Osteoblast (primary cell): ENCODE measurements at places on chromosomes 7 and 10. TPM values are rescaled to one million over a fixed set of nuclear protein-coding genes. Genes with fewer than 3 reads are reported as not detected.

GRCh38 chr10:16780338-16780880 is 36.8 kb downstream of the RSU1 start:
- no peak for DNase-seq
- peaks cover 8% of the 10 kb centered on the region for H3K36me3 ChIP-seq
- no peak overlapping the region for H3K27ac ChIP-seq
- peaks cover 4% of the 10 kb centered on the region for H3K4me1 ChIP-seq

Gene FAM25G
- total RNA-seq: not detected in 2 replicates

- H3K36me3 ChIP-seq: no peaks in the 10 kb centered on the region
- H3K4me3 ChIP-seq: no peak overlapping the region
- H3K27me3 ChIP-seq: no peaks in the 10 kb centered on the region
Observed at GRCh38 chr10:51035344-51035743, 38.9 kb upstream of the PRKG1 start.

- H3K4me1 ChIP-seq: peaks cover 4% of the 10 kb centered on the region
- peaks cover 51% of the 10 kb centered on the region for H3K27me3 ChIP-seq
- H3K4me3 ChIP-seq: no peak overlapping the region
- DNase-seq: no peak
- no peak overlapping the region for H3K27ac ChIP-seq
Observed at GRCh38 chr10:18142151-18142550, 1.9 kb downstream of the CACNB2 start.

GRCh38 chr7:37045681-37046179 is 321.4 kb upstream of the AOAH start:
- H3K4me1 ChIP-seq: no peaks in the 10 kb centered on the region
- no peaks in the 10 kb centered on the region for H3K36me3 ChIP-seq
- H3K4me3 ChIP-seq: no peak overlapping the region
- peak; percentile 52 for DNase-seq
- H3K27me3 ChIP-seq: no peaks in the 10 kb centered on the region

DNA sequence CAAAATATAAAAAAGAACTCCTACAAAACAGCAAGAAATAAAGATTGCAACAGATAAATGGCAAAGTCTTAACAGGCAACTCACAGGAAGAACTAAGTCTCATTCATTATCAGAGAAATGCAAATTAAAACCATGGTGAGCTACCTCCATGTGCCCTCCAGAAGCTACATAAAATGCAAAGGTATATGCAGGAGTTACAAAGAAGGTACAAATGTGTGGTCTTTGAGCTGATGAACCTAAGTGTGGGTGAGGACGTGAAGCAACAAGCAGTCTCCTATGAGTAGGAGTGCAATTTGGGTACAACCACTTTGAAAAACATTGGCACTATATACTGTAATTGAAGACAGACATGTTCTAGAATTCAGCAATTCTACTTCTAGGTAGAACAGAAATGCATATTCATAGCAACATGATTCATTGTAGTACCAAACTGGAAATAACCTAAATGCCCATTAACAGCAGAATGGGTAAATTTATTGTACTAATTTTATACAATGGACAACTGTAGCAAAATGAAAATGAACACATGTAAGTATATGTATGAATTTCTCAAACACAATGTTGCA is 61.6 kb upstream of the KCNMA1 start:
- H3K27me3 ChIP-seq: no peaks in the 10 kb centered on the region
- no peaks in the 10 kb centered on the region for H3K36me3 ChIP-seq
- DNase-seq: no peak
- H3K4me3 ChIP-seq: no peak overlapping the region

- no peaks in the 10 kb centered on the region for H3K36me3 ChIP-seq
- H3K4me3 ChIP-seq: no peak overlapping the region
- H3K27me3 ChIP-seq: peaks cover 4% of the 10 kb centered on the region
- no peaks in the 10 kb centered on the region for H3K4me1 ChIP-seq
Observed at GRCh38 chr7:38702002-38702535, 70.9 kb upstream of the AMPH start.

DNA sequence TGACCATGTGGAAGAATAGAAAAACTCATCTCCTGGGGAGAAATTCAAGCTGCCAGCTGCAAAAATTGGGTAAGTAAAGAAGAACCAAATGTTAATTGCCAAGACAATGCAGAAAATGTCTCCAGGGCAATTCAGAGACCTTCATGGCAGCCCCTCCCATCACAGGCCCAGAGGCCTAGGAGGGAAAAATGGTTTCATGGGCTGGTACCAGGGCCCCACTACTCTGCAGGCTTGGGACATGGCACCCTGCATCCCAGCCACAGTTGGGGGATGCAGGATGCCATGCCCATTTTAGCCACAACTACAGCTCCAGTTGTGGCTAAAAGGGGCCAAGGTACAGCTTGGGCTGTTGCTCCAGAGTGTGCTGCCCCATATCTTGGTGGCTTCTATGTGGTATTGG is 20.9 kb upstream of the MKLN1 start:
- no peak for DNase-seq
- H3K27me3 ChIP-seq: no peaks in the 10 kb centered on the region
- H3K27ac ChIP-seq: no peak overlapping the region
- H3K4me3 ChIP-seq: no peak overlapping the region
- H3K4me1 ChIP-seq: no peaks in the 10 kb centered on the region

Gene OR2A5
- not detected in 2 replicates for total RNA-seq

- H3K36me3 ChIP-seq: no peaks in the 10 kb centered on the region
- no peak overlapping the region for H3K27ac ChIP-seq
- H3K27me3 ChIP-seq: no peaks in the 10 kb centered on the region
- peak; percentile 76 for DNase-seq
- H3K4me3 ChIP-seq: no peak overlapping the region
Observed at GRCh38 chr7:1810521-1810920, 140.4 kb downstream of the ELFN1 start.

Gene PTF1A
- total RNA-seq: not detected in 2 replicates

GRCh38 chr7:2280424-2280823 is 33.8 kb downstream of the SNX8 start:
- no peaks in the 10 kb centered on the region for H3K36me3 ChIP-seq
- H3K27ac ChIP-seq: no peak overlapping the region
- peak; percentile 37 for DNase-seq
- peaks cover 9% of the 10 kb centered on the region for H3K4me1 ChIP-seq

Gene FAM13C
- total RNA-seq: 6.2 and 6.5 TPM in 2 replicates
